ENCODE measurements at places on chromosomes 6 and 20.

DNA sequence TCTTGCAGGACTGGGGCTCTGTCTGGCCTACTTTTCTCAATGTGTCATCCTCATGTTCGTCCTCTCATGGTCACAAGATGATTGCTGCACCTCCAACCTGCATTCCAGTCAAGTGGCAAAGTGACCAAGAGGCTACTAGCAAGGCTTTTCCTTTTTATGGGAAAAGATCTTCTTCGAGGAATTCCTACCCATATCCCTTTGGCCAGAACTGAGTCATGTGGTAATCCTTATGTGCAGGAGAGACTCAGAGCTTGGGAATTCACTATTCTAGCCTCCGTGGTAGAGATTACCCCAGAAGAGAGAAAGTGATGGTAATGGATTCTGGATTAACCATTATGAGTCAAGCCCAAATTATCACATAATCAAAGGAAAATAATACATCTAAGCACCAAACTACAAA lies 162.7 kb downstream of the KCNQ5 start:
- DNase-seq, result no peak

GRCh38 chr6:140209775-140210174 lies 835.3 kb upstream of the CITED2 start:
- DNase-seq, result no peak

- no peak for DNase-seq
These were observed 22.4 kb upstream of the RBM24 start for GRCh38 chr6:17258749-17259148.

DNA sequence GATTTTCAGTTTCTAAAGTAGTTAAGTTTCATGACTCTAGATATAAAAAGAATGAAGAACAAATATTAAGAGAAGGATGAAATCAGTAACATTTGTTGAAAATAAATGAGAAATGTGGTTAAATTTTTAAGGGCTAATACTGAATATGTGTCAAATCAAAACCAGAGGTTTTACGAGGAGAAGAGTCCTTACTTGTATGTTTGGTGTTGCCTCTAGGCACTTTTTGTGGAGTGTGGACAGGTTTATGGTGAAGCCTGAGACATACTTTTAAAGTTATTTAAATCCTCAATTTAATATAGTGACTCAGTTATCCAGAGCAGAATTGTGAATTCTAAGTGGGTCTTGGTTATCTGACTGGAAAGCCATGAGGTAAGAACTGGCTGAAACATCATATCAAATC lies 68.7 kb downstream of the COL19A1 start:
- DNase-seq, result no peak

DNA sequence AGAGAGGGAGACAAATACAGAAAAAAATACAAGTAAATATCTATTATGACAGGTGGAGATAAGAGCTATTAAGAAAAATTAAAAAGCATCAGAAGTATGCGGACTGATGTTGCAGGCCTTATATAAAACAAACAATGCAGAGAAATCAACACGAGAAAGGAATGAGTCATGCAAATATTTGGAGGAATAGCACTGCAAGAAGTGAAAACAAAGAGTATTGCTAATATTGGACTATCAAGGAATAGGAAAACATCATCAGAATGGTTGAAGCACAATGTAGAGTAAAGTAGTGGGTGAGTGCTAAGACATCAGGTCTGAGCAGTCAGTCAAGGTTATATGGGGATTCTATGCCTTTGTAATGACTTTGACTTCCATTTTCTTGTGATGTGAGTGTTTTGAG lies 657.5 kb upstream of the GJE1 start:
- DNase-seq, result no peak

DNA sequence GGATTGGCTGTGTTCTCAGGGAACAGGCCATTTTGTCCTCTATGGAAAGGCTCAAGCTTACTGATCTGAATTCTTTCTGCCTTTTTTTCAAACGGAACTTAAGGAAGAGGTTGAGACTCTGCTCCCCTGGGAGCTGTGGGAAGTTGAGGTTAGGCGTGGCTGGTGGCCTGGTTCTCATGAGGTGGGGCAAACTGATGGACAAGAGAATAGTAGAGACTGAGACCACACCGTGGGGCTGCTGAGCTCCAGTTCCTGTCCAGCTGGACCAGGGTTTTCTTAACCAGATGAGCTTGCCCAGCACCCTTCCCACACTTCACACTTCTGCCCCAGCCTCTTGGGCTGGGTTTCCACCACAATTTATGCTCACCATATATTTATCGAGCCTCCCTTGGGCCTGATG lies 6.1 kb downstream of the AP5S1 start:
- no peak for DNase-seq

GRCh38 chr6:149482545-149483333 lies 2.1 kb downstream of the ZC3H12D start:
- DNase-seq, result no peak

- DNase-seq, result no peak
These were observed 45.1 kb downstream of the CGA start for GRCh38 chr6:87049779-87050178.

DNA sequence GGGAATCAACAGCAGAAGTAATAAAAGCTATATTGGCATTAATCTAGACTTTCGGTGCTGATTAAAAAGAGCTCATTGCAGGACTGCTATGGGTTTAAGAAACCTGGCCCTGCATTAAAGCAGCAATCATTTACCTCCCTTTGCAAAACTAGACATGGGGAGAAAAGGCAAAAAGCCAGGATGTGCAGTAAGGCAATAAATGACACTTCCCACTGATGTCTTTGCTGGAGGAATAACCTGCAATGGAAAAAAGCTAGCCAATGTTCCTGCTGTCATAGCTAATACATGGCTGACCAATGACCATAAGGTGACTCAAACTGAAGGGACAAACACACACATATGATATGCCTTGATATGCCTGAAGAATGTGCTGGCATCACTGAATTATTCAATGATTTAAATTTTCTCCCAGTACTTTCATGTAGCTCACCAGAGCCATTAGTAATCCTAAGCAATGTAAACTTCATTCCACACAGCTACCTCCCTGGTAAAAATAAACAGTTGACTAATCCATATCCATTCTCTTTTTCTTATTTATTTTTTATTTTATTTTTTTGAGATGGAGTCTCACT lies 8.7 kb downstream of the DNAAF9 start:
- no peak for DNase-seq

GRCh38 chr6:105336986-105337385 lies 65.9 kb downstream of the PREP start:
- no peak for DNase-seq

GRCh38 chr20:63956664-63957003 lies 418 bp upstream of the UCKL1 start:
- no peak for DNase-seq

GRCh38 chr6:165858586-165858985 lies 195.5 kb upstream of the PDE10A start:
- no peak for DNase-seq

- no peak for DNase-seq
These were observed 132.0 kb upstream of the CHD6 start for GRCh38 chr20:41750137-41750536.

- no peak for DNase-seq
These were observed 203.8 kb downstream of the ARID1B start for GRCh38 chr6:156980948-156981347.

DNA sequence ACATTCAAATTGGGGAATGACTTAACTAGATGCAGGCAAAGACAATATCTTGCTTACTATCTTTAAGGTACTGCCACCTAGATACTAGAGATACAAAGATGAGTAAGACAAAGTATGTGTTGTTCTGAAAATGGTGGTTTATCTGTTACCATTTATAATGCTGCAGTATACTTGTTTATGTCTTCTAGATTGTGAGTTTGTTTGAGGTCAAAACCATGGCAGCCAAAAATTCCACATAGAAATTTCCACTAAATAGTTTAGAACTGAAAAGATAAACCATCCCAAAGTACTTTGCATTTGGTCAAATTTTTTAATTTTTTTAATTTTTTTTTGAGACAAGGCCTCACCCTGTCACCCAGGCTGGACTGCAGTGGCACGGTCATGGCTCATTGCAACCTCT lies 150.8 kb downstream of the SOX4 start:
- no peak for DNase-seq

DNA sequence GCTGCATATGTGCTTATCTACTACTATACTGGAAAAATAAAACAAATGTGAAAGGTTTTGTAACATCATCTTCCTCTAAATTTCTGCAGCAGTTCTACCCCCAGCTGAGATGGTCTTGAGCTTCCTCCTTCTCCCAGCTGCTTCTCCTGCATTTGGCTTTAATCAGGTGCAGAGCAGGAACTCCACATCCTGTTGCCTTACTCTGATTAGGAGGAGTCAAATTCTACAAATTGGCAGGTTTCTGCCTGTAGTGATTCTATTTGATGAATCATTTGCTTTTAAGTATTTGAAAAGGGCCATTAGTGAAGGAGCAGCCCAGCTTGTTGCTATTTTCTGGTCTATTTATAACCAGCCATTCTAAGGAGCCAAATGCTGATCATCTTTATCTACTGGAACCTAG lies 224.5 kb downstream of the GMDS start:
- DNase-seq, result no peak

DNA sequence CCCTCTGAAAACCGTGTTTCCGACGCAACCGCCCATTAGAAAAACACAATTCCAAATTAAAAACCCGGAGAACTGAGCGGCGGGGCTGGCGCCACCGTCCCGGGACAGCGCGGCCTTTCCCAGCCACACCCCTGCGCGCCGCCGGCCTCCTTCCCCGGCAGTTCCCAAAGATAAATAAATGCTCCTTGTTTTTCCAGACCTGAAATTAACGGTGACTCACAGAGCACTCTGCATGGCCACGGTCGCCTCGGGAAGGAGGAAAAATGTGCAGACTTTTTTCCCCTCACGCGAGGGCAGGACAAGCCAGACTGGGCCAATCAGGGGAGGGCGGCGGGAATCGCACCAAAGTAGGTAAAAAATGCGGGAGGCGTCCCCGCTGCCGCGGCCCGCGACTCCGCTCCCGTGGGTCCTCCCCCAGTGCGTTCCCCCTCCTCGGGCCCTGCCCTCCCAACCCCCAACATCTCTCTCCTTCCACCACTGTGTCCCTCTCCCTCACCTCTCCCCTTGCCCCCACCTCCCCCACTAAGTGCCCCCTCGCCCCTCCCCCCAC lies 828 bp upstream of the DSTN start:
- DNase-seq, result no peak

GRCh38 chr20:40753472-40753871 lies 64.4 kb upstream of the MAFB start:
- no peak for DNase-seq

GRCh38 chr6:109344226-109344625 lies 38.0 kb downstream of the CD164 start:
- no peak for DNase-seq

DNA sequence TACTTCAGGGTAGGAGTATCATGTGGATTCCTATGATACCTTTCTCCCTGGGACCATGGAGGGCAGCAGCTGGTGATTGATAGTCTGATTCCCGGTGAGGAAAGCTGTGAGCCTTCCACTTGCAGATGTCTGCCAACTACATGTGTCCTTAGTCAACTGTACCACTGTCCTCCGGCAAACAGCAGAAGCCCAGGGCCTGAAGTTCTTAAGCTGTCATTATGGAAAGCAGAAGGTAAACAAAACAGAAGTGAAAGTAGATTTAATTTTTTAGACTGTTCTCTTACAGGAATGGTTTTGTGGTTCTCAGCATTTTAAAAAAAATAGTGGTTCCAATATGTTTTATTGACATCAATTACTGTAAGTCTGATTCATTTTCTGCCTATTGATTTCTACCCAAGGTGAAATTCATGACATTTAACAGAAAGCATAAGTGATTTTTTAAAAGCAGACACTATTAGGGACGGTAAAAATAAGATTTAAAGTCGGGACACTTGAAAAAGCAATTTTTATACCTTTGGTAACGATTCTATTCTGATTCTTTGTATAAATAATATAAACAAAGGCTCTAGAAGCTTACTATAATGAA lies 36.6 kb downstream of the PTPN1 start:
- peak; percentile 30 for DNase-seq

DNA sequence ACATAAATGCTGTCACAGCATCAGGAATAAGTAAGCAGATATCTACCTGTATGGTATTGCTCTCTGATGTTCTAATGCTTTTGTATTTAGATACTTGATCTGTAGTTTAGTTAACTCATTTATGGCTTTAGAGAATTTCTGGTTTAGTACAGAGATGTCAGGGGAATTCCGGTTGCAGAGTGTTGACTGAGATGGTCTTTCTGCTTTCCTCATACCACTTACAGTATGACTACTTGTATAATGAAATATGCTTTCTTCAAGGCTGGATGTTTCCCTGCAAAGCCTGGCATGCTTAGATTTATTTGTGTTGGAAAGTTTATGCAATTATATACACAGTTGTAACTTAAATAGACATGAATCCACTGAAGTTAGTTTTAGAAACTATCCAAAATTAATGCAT lies 278.4 kb downstream of the CDH26 start:
- no peak for DNase-seq

- DNase-seq, result no peak
These were observed 2.0 kb downstream of the AGER start for GRCh38 chr6:32181915-32182529.

DNA sequence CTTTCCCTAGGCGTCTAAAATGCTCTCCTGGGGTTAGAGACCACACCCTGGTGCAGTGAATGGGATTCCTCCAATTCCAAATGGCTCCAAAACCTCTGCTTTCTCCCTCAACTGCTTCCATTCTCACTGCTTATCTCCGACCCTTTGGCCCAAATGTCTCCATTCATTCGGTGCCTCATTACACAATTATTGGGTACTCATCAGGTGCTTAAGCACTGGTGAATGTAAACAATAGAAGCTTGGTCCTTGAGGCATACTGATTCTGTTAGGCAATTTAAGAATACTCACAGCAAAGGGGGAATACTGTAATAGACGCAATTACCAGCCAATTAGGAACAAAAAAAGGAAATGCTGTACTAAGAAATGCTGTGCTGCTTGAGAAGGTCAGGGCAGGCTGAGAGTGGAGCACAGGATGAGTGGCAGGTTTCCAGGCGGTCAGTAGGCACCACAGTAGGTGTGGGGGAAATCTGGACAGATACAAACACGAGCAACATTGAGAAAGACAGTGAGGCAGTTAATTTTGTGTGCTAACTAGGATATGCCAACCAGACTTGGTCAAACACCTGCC lies 23.0 kb downstream of the GMDS start:
- no peak for DNase-seq

GRCh38 chr6:148021699-148022098 lies 320.9 kb upstream of the SASH1 start:
- DNase-seq, result no peak

- DNase-seq, result no peak
These were observed 167.3 kb upstream of the GMDS start for GRCh38 chr6:2412731-2413130.

DNA sequence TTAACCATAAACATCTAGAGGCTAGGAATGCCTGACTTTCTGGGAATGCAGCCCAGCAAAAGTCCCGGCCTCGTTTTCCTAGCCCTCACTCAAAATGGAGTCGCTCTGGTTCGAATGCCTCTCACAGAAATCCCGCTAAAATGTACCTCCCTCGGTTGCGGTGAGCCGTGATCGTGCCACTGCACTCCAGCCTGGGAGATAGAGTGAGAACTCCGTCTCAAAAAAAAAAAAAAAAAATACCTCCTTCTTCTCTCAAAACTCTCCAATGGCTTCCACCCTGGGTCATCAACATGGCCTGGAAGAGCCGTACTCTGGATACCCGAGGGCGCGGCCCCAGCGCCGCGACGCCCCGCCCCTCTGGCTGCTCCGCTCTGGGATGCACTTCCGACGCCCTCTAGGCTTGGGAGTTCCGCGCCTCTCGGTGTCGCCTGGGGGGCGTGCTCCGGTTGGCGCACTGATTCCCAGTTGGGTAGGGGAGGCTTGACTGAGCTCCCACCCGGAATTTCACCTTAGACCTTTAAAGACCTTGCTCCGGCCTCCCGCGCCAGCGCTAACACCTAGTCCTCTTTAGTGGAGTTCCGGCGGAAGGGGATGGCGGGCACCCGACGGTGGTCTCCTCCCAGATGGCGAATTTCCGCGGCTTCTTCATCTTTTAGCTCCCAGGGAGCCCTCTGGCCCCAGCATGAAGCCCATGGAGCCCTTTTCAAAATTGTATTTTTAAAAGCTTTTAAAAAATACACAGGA lies 12.3 kb downstream of the HMGN4 start:
- DNase-seq, result peak; percentile 52

Data from stimulated activated naive CD8-positive, alpha-beta T cell treated with anti-CD3 and anti-CD28 coated beads, Interleukin-15, amount 100 ng/mL, for 72 hours (primary cell).